Cerebellar cortex (tissue), 1 donor: ENCODE measurements at places on chromosomes 3 and 15.

- DNase-seq: no peak
These were observed 38.7 kb upstream of the FAH start for GRCh38 chr15:80114114-80114513.

GRCh38 chr3:110181226-110181625 is 843.9 kb upstream of the DPPA4 start:
- no peak for DNase-seq

DNA sequence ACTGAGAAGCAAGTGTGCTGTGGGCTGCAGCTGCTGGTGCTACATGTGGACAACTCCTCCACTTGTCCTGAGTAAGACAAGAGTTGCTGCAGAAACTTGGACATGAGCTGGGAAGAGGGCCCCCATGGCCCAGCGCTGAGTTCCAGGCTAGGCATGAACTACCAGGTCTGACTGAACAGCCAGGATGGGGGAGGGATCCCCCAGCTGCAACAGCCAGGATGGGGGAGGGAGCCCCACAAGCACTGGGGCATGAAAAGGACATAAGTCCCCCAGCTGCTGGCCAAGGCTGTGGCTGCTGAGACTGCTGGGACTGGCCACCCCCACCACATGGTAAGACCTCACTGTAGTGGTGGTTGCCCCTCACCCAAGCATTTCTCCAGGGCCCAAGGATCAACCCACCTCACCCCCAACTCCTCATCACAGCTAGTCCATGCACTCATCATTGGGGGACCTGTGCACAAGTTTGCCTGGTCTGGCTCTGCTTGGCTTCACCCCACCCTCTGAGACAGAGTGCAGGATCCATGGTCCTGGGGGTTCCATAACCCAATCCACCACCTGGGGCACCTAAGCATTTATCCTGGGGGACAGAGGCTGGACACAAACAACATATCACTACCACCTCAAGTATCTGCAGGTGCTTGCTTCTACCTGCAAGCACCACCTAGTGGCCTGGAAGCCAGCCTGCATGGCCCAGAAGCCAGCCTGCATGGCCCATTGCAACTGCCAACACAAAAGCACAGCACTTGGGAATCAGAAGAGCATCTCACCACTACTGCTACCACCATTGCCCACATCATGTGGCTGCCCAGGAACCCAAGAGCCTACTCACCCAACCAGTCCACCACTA is 84.5 kb upstream of the STT3B start:
- no peak for DNase-seq

GRCh38 chr3:98115717-98116116 is 14.8 kb upstream of the OR5H1 start:
- no peak for DNase-seq

GRCh38 chr3:34035775-34036174 is 237.3 kb downstream of the PDCD6IP start:
- DNase-seq: no peak

- DNase-seq: no peak
These were observed 594 bp upstream of the CRABP1 start for GRCh38 chr15:78339559-78339958.

GRCh38 chr15:20351448-20351971 is 190.1 kb downstream of the GOLGA6L6 start:
- no peak for DNase-seq

DNA sequence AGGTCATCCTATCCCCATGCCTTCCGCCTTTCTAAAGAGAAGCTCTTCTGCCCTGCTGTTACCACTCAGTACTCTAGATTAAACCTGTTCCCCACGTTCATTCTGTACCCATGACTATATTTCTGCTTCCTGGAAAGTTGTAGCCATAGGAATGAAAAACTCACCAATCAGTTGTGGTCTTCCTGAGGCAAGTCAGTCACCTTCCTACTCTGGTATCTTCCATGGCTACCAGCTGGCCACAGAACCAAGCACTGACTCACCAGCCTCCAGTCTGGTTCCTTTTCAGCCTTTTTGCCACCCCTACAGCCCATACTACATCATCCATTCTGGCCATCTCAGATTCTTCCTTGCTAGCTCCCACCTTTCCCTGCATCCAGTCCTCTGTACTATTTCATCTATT is 46.4 kb downstream of the TMEM44 start:
- DNase-seq: no peak

GRCh38 chr15:34657469-34658127 is 74.1 kb upstream of the GOLGA8B start:
- DNase-seq: no peak
